Activated CD4-positive, alpha-beta memory T cell treated with anti-CD3 and anti-CD28 coated beads, Interleukin-2, amount 10 ng/mL, durations not matched to agents 7 days and 5 days (primary cell): ENCODE measurements at places on chromosomes 13 and 19. TPM values are rescaled to one million over a fixed set of nuclear protein-coding genes. Genes with fewer than 3 reads are reported as not detected.

- DNase-seq = no peak
Measured at GRCh38 chr19:54173951-54174834, 1.2 kb upstream of the TMC4 start.

The ZNF534 gene
- not detected for total RNA-seq

DNA sequence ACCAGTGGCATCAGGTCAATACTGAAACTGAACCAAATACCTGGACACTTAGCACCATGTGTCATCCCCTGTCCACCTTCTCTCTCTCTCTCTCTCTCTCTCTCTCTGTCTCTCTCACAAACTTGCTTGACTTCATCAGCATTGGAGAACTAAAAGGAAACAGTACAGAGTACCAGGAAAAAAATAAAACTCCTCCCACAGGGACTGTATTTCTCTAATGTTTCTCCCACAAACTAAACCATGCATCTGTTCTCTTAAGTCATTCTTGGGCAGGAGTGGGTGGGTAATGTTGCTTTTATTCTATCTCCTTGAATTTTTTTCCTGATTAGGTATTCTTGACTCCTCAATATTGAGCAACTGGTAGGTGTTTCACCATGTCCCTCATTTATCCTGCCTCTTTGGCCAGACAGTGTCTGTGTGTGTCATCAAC lies 112.9 kb upstream of the CACNA1A start:
- DNase-seq = no peak

DNA sequence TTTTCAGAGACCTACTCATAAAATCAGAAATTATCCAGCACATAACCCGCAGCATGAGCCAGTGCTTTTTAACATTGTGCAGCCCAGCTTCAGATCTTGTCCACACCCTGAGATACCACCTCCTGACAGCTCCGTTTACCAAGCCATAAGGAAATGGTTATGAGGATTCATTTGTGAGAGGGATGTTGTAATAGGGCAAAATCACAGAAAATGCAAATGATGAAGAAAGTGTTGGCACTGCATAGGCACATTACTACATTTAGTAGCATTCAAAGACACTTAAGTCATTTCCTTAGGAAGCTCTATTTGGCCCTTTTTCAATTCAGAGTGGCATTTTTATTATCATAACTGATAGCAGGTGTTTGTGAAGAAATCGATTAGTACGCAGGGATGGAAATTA lies 277.5 kb downstream of the DNAJC15 start:
- DNase-seq = no peak

GRCh38 chr13:75902166-75903104 lies 266.3 kb downstream of the LMO7 start:
- no peak for DNase-seq

DNA sequence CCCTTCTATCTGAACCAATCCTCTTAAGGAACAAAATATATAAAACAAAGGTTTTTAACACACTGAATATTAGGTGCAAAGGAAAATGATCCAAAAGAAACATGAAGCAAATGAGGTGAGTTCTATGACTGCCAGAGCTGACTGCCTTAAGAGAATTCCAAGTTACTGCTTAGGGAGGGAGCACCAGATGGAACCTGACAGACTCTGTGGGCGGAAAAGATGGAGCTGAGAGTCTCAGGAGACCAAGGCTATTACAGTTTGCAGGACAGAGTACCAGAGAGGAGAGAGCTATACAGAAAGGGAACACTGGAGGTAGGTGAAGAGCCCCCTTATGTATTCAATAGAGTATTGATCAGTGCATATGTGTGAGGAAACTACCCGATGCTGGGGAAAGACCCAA lies 87.2 kb downstream of the B3GLCT start:
- DNase-seq = no peak

- no peak for DNase-seq
Measured at GRCh38 chr13:109369353-109370052, 416.9 kb downstream of the IRS2 start.

DNA sequence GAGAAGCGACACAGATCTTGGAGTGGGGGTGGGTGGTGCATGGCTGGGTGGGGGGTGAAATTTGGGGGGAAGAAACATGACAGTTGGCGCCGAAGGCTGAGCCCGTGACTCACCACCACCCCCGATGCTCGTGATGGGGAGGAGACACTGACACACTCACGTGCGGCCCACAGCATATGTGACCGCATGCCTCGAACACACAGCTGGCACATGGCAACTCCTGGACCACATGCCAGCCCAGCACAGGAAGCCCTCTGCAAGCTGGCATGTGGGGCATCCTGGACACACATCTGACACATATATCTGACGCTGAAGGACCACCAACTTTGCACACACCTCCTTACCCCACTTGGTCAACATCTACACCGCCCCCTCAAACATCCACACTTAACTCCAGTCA lies 1.2 kb upstream of the GRIK5 start:
- no peak for DNase-seq

The CLIP3 gene
- 2.2 TPM for total RNA-seq

DNA sequence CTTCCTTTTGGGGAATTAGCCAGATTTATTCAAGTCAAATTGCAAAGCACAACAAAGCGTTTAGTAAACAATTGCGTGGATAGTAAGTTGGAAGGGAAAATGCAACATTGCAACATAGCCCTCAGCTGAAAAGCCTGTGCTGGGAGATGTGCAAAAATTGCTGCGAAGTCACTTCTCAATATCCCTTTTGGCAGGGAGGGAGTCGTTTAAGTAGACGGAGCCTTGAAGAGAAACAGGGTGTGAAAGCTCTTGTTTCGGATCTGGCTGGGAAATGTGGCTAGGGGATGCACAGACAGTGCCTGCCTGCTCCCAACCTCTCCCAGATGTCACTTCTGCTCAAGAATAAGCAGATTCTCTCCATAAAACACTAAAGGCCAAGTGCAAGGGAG lies 56.8 kb downstream of the SLC7A1 start:
- DNase-seq = no peak

- no peak for DNase-seq
Measured at GRCh38 chr13:30045916-30046704, 195.7 kb upstream of the UBL3 start.

DNA sequence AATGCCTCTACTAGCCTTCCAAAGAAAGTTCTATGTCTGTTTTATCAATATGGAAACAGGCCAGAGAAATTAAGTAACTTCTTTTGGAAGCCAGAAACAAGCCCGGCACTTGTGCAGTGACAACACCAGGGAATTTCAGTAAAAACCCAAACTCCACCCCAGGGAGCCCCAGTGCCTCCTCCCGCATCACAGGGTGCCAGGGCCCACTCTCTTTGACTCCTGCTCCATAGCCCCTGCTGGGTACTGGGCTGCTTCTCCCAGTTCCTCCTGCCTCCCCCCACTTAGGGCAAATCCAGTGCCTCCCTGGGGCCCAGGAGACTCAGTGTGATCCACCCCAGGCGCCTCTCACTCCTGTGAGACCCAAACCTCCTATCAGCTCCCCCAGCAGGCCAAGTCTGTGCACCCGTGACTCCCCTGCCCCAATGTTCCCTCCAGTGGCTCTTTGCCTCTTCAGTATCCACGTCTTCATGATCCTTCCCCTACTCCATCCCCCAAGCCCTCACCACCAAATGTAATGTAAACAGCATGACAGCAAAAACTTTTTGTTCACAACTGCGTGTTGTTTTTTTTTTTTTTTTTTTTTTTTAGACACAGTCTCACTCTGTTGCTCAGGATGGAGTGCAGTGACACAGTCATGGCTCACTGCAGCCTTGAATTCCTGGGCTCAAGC lies 2.3 kb upstream of the FFAR3 start:
- no peak for DNase-seq

- DNase-seq = no peak
Measured at GRCh38 chr13:73411067-73411809, 352.4 kb downstream of the KLF5 start.

DNA sequence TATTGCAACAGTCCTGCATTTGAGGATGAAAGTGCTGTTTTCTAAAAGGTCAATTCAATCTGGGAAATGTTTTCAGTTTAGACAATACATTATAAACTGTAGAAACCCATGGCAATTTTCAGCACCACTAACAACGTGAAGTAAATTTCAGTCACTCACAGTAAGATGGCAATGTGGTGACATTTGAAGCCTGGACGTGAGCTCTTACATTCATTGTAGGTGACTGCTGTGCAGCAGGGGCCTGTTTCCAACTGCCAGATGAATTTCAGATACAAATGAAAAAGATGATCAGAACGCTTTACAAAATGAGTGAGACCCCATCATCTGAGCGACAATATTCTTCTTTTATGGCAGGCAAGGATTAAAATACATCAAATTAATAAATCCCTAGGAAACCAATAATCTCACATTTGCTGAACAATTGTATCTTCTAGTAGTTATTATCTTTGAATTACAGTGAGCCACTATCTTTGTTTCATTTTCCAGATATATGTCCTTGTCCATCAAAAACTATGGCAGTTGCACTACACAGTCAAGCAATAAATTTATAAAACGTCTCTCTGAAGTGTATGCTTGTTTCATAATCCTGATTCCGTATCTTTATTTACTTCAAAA lies 1816.8 kb downstream of the OLFM4 start:
- DNase-seq = no peak

- DNase-seq = no peak
Measured at GRCh38 chr13:80000684-80001509, 340.0 kb downstream of the SPRY2 start.

DNA sequence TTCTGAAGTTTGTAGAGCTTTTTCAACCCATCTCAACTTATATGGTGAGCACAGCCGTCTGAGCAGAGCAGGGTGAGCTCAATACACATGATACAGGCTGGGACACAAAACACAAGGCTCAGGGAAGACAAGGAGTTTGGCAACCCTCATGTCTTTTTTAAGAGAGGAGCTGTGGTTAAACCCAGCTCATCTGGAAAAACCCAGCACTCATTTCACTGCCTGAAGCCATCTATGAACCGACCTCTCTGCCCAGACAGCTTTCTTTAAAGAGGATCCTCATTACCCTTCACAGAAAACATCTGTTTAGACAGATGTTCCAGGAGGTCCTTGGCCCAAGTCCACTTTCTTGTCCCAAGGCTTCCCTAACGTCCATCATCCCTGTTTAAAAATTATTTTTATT lies 170.0 kb upstream of the TSHZ3 start:
- no peak for DNase-seq

DNA sequence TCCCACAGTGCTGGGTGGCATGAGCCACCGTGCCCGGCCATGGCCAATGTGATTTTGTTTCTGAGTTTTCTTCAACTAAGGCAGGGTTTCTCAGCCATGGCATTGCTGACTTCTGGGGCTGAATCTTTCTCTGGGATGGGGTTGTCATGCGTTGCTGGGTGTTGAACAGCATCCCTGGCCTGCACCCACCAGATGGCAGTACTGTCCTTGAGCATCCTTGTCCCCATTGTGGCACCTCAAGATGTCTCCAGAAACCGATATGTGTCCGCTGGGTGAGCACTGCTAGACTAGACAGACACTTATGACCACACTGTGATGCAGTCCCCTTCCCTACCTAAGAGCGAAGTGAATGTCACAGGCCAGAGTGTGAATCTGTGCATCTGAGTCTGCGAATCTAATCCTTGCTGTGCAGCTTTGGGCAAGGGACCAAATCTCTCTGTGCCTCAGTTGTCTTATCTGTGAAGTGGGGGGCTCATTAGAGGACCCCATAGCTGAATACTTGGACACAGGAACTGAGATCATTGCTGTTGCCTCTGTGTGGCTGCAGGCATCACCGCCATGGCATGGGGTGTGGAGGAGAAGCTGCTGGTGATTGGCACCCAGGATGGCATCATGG lies 50.3 kb upstream of the SIN3B start:
- DNase-seq = peak; percentile 65

GRCh38 chr19:18475004-18475453 lies 37.1 kb upstream of the ISYNA1 start:
- DNase-seq = peak; percentile 32

GRCh38 chr13:50999641-51000040 lies 90.0 kb downstream of the RNASEH2B start:
- DNase-seq = no peak

DNA sequence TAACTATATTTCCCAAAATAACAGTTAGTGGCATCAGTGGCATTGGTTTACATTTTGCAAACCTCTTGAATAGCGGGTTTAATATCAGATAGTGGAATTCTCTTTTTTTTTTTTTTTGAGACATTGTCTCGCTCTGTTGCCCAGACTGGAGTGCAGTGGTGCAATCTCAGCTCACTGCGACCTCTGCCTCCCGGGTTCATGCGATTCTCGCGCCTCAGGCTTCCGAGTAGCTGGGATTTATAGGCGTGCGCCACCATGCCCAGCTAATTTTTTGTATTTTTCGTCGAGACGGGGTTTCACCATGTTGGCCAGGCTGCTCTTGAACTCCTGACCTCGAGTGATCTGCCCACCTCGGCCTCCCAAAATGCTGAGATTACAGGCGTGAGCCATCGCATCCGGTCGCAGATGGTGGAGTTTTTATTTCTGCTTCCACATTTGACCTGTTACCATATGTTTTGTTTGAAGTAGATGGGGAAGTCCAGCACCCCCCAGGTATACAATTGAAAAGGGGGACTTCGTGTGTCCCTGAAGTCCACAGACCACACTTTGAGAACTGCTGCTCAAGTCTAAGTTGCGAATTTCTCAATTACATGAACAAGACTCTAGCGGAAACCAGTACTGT lies 40.5 kb upstream of the XPO4 start:
- no peak for DNase-seq

- no peak for DNase-seq
Measured at GRCh38 chr13:44932171-44932849, 57.0 kb downstream of the NUFIP1 start.

The DDX39A gene
- 234 TPM for total RNA-seq

DNA sequence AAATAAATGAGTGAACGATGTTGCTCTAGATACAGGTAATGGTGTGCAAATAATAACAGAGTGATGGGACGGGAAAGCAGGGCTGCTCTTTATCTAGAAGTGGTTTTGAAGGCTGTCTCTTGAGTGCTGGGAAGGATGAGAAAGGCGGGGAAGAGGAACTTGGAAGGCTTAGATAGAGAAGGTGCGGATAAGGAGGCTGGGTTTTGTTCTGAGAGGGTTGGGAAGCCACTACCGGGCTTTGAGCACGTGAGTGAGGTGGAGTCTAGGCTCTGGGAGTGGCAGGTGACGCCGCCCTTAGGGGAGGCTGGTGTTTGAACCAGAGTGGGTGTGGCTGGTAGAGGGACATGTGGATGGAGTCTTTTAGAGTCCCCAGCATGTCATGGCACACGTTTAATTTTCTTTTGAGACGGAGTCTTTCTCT lies 811 bp downstream of the ARMC6 start:
- DNase-seq = peak; percentile 84

GRCh38 chr13:44565881-44566280 lies 10.2 kb downstream of the TSC22D1 start:
- no peak for DNase-seq

GRCh38 chr13:111860231-111860552 lies 206.8 kb upstream of the SOX1 start:
- DNase-seq = no peak

GRCh38 chr19:39078436-39079200 lies 5.5 kb upstream of the ACP7 start:
- no peak for DNase-seq

The FPR1 gene
- not detected for total RNA-seq

The INSR gene
- total RNA-seq = 1.3 TPM

GRCh38 chr13:102589301-102589822 lies 7.4 kb upstream of the TPP2 start:
- DNase-seq = no peak
